Large intestine (tissue), 12 donors: ENCODE measurements at places on chromosomes 3 and 15.

DNA sequence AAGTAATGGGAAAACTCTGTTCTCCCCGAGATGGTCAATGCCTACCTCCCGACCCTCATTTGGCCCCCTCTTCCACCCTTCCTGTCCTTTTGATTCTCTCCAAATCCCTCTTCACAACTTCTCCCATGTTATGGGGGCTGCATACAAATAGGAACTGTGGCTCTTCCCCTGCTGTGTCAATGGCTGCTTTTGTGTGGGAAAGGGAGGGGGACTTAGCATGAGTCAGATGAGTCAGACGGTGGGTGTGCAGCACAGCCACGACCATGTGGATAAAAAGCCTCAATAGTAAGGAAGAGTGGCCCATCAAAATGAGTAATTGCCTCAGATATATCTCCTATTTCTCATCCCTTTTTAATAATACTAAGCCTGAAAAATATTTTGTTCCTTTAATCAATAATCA, 31.9 kb downstream of the SPATA16 start:
- DNase-seq = no peak

DNA sequence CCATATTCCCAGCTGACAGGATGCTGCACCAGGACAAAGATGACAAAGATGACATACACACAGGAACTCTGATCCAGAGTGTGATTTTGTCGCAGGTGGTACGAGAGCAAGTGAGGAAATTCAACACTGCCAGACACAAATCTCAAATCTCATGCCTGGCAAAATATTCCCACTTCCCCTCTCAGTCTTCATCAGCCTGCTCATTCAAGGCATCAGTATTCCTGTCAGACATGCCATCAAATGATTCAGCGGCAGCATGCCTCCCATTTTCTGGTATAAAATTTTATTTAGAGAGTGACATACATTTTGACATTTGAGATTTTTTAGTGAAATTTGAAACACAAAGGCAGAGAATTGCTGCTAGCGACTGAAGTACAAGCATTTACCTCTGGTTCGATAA, 228.1 kb upstream of the LMCD1 start:
- no peak for DNase-seq

DNA sequence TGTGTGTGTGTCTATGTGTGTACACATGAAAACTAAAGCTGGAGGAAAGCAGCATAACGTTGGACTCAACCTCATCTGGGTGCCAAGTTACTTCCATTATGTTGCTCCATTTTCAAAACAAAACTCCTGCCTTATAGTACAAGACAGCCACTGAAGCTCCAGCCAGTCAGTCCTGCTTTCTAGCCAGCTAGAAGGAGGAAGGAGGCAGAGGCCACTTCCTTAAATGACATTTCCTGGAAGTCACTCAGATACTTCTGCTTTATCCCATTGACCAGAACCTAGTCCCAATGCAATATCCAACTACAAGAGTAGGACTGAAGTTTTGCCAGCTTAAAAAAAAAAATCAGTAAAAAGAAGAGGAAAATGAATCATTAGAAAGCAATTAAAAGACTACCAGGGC, 31.7 kb downstream of the CADPS start:
- DNase-seq = no peak

- DNase-seq = no peak
These were observed 133.9 kb upstream of the PLXNA1 start for GRCh38 chr3:126848991-126849390.

- no peak for DNase-seq
These were observed 17.8 kb downstream of the PRICKLE2 start for GRCh38 chr3:64207289-64208080.

DNA sequence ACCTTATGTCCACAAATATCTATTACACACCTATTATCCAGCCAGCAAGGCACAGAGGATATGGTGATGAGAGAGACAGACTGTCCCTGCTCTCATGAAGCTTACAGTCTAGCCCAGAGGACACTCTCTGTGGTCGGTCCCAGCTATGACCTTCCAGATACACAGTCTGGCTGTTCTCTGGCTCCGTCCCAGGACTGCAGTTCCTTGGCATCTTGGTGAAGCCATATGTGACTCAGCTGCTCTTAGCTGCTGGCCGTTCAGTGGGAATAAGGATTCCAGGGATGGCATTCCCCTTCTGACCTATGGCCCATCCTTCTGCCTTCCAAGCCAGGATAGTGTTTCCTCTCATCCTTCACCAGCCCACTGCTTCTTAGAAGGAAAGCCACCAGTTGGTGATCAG, 30.8 kb downstream of the MEX3B start:
- DNase-seq = no peak

DNA sequence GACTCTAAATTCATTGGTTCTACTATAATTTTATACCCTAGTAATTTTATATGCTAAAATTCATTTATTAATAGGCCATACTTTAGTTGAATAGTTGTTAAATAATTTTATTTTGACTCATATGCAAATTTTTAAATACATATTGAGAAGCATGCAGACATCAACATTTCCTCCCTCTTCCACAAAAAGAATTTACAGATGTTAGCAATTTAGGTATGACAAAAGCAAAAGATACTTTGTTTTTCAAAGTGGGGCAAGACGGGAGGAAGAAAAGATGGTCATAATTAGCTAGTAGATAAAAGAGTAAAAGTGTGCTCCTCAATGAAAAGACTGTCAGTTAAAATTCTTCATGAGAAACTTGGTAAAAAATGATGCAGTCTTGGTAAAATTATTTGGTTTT, 148.9 kb upstream of the TSPAN3 start:
- DNase-seq = no peak

DNA sequence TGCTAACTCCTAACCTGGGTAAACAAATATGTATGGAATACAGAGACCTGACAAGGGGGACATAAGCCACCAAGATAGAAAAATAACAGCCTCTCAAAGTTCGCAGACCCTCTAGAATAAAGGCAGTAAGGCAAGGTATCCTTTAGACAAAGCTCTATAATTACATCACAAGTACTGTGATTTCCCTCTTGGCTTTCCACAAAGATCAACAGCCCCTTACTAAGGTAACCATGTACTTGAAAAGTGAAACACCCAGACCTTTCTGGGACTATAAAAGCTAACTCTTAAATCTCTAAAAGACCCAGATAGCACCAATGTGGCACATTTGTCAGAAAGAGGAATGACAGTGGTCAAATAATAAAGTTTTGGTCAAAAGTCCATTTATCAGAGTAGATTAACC, 51.9 kb downstream of the TBL1XR1 start:
- no peak for DNase-seq

DNA sequence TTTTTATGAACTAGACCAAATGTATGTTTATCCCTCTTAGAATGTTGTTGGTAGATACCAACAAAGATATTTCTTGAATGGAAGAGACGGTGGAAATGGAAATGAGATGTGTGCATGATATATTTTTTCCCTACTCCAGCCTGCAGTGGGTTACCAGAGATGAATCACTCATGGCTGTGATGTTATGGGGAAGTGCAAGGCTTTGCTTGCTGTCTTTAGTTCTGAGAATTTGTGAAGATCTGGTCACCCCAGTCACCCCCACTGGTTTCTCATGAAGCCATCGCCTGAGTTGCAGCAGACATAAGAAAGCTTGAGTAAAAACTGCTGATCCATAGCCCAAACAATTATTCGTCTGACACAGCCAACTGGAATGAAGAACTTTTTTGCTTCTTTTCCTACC, 78.1 kb upstream of the EOMES start:
- DNase-seq = no peak

GRCh38 chr3:183592821-183593220, 37.3 kb upstream of the KLHL6 start:
- DNase-seq = no peak

- peak; percentile 83 for DNase-seq
These were observed at the start of gene DVL3 for GRCh38 chr3:184154885-184155643. Gene DVL3 (plus strand): TSS chr3:184155377. CDS start chr3:184155636, 259 bp downstream.

- peak; percentile 25 for DNase-seq
These were observed 30.7 kb upstream of the CGNL1 start for GRCh38 chr15:57345584-57345983.

DNA sequence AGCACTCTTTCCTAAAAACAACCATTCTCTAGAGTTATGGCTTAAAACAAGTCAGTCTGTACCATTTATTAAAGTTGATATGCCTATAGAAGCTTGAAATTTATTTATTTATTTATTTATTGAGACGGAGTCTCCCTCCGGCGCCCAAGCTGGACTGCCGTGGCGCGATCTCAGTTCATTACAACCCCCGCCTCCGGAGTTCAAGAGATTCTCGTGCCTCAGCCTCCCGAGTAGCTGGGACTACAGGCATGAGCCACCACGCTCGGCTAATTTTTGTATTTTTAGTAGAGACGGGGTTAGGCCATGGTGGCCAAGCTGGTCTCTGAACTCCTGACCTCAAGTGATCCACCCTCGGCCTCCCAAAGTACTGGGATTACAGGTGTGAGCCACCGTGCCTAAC, 1.5 kb upstream of the TTC14 start:
- DNase-seq = no peak

- no peak for DNase-seq
These were observed 763 bp downstream of the GOLGB1 start for GRCh38 chr3:121748680-121749275.

GRCh38 chr3:16255726-16256125, 9.0 kb downstream of the DPH3 start:
- no peak for DNase-seq

DNA sequence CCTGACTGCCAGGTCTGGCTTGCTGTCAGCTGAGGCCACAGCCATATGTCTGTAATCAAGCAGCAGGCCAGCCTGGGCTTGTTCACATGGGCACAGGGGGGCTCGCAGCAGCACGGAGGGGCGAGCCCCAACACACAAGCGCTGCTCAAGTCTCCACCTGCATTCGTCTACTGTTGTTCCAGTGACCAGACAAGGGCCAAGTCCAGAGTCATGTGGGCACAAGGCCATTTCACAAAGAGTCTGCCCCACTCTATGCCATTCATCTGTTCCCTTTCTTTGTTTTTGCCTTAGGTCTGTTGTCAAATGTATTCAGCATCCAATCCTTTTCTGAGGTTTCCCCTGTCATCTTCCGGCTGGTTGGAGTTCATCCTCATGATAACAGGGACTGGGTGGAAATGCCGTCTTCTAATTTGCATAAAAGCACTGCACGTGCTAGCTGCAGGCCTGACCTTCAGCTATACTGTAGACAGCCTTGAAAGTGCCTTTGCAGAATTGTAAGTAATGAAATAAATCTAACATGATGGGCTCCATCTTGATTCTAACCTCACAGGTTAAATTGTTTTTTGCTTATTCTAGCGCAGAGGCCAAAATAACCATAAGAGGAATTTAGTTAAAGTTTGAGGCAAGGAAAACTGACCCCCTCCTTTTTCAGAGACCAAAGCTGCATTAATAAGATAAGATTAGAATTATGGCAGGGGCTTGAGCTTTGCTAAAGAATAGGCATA, 28.6 kb upstream of the KBTBD12 start:
- DNase-seq = no peak

DNA sequence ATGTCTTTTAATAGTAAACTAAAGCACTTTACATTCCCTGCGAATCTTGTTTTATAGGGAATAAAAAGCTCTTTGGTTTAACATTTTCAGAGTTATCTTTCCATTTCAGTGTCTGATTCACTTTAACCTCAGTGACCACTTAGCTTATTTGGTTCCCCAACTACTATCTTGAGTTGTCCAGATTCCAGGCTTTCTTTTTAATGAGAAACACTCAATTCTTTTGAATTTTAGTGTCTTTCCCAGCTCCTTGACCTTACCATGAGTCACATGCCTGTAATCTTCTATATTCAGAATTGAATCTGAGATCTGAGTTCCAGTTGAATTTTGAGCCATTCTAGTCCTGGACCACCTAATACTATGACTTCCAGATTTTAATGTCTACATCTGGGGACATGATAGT, 144.4 kb downstream of the KCNAB1 start:
- DNase-seq = no peak

GRCh38 chr3:197165890-197166289, 132.5 kb downstream of the DLG1 start:
- no peak for DNase-seq

- no peak for DNase-seq
These were observed 59.1 kb downstream of the DRD3 start for GRCh38 chr3:114119776-114120175.

GRCh38 chr3:189001559-189001958, 170.2 kb upstream of the TPRG1 start:
- DNase-seq = no peak

- no peak for DNase-seq
These were observed 15.2 kb downstream of the RFTN1 start for GRCh38 chr3:16498130-16498890.

- DNase-seq = no peak
These were observed 583.9 kb downstream of the RBMS3 start for GRCh38 chr3:29864809-29865208.

DNA sequence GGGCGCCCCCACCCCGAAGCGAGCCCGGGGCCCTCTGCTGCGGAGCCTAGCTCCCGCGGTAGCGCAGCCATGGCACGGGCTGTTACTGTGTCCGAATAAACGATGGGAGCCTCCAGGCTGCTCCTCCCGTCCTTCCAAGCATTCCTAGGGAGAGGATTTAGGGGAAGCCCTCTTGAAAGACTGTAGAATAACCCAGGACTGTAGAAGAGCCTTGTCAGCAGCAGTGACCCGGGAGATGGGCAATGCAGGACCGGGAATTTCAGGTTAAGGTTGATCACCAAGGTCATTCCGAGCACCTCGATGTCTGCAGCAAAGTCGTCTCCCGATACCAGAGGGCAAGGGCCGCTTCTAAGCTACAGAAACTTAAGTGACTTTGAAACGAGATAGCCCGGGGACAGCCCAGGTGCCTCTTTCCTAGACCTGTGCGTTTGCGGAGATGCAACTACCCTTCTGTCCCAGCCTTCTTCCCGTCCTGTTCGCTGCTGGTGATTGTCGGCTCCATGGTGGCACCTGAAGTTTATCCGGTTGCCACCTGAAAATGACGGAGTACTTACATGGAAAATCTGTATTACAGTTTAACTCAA, 753 bp upstream of the MYO5A start:
- DNase-seq = peak; percentile 59

- no peak for DNase-seq
These were observed 7.8 kb downstream of the CAMK1 start for GRCh38 chr3:9761919-9762318.

GRCh38 chr3:43857361-43858293, 166.9 kb downstream of the ABHD5 start:
- DNase-seq = no peak

- no peak for DNase-seq
These were observed 3.3 kb downstream of the ETV5 start for GRCh38 chr3:186105543-186105942.

DNA sequence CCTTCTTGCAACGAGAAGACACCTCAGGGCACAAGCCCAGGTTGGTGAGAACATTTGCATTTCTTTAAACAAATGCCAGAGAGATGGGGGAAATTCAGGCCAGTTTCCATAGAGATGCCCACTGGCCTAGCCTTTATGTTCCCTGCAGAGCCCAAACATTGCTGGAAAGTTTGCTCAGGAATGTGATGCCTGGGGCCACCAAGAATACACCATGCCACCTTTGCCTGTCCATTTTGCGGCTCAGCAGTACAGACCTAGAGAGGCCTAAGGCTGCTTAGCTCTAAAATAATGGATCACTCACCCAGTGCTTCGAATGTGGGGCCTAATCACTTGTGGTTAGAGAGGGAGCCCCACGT, 210.0 kb downstream of the RPLP1 start:
- no peak for DNase-seq

GRCh38 chr15:50055750-50056157, 63.3 kb downstream of the ATP8B4 start:
- peak; percentile 53 for DNase-seq

- DNase-seq = peak; percentile 40
These were observed 160.7 kb downstream of the SQOR start for GRCh38 chr15:45795440-45796069.
